ENCODE measurements at places on chromosomes 1 and 21.
A peak's percentile ranks its signal among the peaks of the same experiment; 100 is the strongest.

DNA sequence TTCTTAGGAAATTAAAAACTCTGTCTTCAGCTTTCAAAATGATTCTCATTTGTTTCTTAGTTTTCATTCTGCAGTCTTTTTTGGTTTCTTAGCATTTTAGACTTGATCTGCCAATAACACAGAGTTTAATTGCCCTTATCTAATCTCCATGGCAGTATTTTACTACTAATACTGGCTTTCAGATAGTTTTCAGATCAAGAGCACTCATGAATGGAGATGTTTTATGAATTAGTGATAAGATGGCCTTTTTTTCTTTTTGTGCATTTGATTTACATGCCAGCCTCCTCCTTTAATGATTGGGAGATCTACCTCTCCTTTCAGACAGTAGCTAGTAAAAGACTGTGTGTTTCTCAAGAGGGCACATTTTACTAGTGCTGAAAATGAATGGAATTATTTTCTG, 5.6 kb downstream of the MIA3 start:
- DNase-seq = no peak

DNA sequence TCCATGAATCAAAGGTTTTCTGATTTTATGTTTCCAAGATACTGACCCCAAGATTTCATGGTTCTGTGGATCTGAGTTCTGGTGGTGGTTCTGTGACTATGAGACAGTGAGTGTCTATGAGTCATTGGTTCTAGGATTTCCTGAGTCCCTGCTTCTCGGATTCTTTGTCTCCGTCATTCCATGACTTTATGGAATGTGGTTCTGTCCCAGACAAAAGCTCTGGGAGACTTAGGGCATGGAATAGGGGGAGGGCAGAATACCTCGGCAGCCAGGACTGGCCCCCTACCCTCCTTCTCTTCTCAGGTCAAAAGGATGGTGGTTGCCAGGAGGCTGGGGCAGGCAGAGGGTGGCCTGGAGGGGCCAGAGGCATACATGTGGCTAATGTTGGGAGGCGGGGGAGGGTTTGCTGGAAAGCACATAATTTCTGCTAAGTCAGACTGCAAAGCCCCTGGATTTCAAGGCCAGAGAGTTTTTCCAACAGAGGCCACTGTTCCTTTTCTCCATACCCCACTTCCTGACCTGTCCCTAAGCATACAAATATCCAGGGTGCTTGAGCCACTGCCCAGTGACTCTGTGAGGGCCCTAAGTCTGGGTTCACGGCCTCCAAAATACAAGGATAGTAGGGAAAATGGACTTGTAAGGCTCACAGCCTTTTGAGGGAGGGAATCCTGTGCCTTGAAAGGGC, 17.2 kb downstream of the CDCP2 start:
- no peak for DNase-seq

- no peak for DNase-seq
Measured at GRCh38 chr1:234527346-234527745, 48.4 kb upstream of the TARBP1 start.

DNA sequence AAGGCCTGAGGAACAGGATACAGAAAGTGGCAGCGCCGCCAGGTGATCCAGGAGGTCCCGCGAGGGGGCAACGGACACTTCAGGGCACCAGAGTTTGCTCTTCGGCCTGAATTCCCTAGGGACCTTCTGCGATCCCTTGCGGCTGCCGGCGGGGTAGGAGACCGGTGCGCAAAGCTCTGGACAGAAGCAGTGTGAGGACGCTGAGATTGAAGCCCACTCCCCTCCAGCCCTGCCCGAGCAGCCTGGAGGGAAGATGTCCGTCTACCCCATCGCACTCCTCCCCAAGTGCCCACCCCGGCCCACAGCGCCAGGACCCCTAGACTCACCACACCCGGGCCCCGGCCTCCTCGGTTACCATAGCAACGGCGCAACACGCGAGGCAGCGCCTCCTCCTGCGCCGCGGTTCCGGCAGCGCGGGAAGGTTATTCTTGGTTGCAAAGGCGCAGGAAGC, at the start of gene ANKRD45:
TSS of gene ANKRD45 (minus strand) at position 361 of the 451 bp plus-strand sequence. CDS start 10,433 bp downstream, outside the sequence.
- peak; percentile 68 for DNase-seq

- no peak for DNase-seq
Measured at GRCh38 chr1:239944666-239945065, 147.0 kb upstream of the FMN2 start.

- no peak for DNase-seq
Measured at GRCh38 chr1:26023826-26024225, 2.3 kb downstream of the EXTL1 start.
